Heart right ventricle (tissue), 16 donors: ENCODE measurements at places on chromosomes 6 and 20.

DNA sequence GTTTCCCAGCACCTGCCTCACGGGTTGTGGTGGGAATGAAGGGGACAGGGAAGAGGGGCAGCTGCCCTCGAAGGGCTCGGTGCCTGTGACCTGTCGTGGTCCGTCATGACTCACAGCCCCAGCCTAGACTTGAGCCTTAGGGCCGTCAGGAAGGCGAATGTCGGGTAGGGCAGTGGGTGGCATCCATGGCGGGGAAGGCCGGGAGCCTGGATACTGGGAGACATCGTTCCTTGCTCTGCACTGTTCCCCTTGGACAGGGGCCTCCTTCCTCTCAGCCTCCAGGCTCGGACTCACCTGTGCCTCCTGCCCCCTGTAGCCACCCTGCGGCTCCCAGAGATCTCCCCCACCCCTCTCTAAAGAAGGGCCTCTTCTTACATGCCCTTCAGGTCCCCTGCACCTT, 52.2 kb upstream of the APCDD1L start:
- DNase-seq: no peak

GRCh38 chr20:20095114-20095872, 43.0 kb downstream of the CFAP61 start:
- no peak for DNase-seq

DNA sequence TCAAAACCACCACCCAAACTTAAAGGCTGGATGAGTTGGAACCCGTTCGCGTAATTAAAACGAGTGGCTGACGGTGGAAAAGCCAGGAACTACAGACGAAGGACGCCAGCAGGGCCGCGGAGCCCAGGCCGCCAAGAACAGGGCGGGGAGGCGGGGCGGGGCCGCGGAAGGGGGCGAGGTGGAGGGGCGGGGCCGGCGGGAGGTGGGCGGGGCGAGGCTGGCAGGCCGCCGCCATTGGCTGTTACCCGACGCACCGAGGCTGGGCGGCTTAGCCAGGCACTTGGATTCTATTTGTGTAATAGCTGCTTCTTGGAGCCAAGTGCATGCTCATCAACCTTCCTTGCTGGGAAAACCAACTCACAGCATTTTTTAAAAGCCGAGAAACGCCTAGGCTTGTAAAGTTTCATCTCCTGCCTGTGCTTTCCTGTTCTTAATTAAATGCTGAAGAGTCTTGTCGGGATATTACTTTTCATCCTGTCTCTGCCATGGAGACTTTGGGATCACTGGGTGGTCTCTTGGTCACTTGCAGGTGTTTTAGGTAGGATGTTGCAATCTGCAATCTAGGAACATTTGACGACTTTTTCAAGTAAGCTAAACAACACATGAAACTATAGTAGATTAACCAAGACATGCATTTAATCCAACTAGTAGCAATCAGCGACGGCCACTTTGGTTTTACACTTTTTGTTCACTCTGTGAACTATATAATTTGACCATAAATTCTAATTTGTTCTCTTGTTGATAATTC, 245.0 kb downstream of the ARID1B start:
- peak; percentile 89 for DNase-seq

GRCh38 chr6:55388211-55388610, 60.9 kb downstream of the GFRAL start:
- no peak for DNase-seq

- DNase-seq: no peak
Observed at GRCh38 chr6:168180548-168181011, 101.6 kb upstream of the FRMD1 start.

DNA sequence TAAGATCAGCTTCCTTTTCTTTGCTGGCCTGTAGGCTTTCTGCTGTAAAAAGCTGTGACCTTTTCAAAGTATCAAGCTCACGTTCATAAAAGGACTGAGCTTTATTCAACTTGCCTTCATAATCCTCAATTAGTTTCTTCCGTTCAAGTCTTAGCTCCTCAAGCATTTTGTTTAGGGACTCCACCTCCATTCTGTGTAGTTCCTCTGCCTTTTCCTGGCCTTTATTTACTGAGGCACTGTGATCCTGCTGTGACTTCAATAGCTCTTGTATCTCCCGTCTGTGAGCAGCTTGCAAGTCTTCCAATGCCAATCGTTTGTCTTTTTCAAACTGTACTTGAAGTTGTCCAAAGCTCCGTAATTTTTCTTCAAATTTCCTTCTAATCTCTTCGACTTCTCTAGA, 54.4 kb downstream of the FAM184A start:
- no peak for DNase-seq

DNA sequence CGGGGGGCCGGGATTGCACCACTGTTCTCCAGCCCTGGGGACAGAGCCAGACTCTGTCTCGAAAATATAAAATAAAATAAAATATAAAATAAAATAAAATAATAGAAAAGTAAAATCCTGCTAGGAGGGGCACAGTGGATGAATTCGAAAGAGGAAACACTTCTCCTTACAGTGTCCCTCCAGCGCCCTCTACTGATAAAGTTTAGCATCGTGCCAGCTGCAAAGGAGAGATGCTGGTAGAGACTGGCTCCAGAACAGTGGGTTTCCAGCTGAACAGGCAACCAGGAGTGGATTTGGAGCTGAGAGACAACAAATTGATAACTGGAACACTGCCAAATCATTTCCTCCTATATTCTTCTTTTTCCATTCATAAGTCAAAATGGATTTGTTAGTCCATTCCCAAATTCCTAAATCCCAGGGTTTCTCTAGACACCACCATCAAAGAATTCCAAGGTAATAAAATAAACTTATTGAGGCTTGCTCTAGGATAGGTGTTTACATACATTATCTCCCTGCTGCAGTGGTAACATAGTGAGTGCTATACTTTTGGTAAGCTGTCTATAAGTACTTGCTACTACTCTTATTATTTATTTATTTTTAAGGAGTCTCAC, 31.7 kb upstream of the TBPL1 start:
- DNase-seq: peak; percentile 59

- peak; percentile 28 for DNase-seq
Observed at GRCh38 chr20:4244700-4245485, 229.5 kb upstream of the RNF24 start.

GRCh38 chr6:35262596-35262995, 3.1 kb downstream of the ZNF76 start:
- no peak for DNase-seq

DNA sequence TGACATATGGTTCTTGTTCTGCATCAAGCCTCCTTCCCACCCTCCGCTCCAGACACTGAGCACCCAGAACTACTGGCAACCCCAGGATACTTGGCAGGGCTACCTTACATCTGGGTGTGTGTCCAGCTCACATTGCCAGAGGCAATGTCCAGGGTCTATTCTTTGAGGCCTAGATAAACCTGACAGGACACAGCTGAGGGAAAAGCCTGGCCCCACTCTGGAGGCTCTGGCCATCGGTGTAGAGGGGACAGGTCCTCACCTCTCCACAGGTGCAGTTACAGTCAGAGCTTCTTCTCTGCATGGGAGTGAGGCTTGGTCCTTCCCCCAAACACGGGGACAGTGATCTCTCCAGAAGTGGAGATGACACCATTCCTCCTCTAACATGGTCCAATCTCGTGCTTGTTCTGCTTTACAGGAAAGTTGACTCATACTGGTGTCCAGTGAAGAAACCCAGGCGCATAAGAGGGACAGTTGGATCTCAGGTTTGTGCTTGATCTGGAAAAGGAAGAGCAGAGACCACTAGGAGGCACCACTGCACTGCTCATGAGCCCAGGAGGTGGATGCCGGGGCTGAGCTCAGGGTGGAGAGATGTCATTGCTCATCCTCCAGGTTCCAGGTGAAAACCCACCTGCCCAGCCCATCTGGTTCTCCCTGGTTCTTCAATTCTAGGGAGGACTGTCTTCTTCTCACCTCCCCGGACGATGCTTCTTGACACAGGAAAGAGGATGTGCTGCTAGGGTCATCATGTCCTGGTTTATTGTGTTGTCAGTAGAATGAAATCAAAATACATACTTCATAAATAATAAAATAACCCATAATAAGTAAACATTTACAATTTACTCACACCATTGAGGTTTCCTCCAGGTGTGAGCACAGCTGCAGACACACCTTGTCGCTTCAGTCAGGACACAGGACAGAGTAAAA, 14.7 kb downstream of the HLA-F start:
- peak; percentile 46 for DNase-seq

GRCh38 chr6:116876635-116877611, at the start of gene RFX6:
Gene RFX6, plus strand, starts transcription at chr6:116877242. Its CDS starts 34 bp downstream, at chr6:116877276.
- DNase-seq: no peak

DNA sequence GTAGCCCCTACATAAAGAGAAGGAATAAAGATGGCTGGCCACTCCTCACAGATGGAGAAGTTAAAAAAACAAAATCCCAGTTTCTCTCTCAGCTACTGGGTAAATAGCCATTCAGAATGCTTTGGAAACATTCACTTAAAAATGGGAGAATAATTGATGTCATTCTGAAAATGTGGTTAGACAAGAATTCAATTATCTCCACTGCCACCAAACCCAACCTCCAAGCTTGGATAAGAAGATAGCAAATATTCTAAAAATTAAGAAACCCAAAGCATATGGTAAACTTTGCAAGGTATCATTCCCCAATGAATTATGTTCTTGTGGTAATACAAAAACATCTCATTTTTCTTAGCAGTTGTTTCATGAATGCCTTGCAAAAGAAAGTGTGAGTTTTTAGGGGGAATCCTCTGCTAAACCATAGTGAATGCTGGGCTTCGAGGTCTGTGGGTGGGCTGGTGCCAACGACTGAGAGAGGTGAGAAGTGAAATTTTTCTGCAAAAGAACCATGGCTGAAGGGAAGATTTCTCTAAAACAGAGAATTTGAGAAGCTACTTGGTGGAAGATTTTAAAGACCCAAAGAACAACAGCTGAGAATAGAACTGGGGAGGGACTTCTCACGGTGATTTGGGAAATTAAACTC, 497.9 kb upstream of the JARID2 start:
- no peak for DNase-seq

DNA sequence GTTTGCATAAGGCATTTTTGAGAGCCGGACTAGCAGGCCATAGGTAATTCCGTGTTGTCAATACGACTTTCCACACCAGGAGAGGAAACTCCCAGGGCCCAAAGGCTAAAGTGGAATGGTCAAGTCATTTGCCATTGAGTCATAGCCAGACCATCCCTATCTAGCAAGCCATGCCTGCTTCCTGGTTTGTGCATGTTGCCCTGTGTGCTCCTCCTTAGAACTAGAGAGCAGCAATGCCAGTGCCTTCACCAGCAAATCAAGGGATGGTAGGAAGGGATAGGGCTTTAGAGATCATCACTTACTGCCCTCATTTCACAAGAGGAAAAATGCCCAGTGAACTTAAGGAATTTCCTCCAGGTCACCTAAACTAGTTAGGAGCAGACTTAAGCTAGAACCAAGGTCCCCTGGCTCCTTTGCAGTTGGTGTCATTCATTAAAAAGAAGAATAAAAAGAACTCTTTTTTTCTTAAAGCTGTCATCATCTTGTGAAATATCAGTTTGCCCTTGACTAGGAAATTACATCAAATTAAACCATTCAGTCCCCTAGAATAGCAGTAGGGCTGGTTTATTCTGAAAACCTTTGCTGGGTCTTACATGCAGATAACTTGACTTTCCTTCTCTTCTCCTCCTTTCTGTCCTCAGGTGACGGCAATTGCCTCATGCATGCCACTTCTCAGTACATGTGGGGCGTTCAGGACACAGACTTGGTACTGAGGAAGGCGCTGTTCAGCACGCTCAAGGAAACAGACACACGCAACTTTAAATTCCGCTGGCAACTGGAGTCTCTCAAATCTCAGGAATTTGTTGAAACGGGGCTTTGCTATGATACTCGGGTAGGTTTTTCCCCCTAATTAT, 7.4 kb downstream of the TNFAIP3 start:
- no peak for DNase-seq

DNA sequence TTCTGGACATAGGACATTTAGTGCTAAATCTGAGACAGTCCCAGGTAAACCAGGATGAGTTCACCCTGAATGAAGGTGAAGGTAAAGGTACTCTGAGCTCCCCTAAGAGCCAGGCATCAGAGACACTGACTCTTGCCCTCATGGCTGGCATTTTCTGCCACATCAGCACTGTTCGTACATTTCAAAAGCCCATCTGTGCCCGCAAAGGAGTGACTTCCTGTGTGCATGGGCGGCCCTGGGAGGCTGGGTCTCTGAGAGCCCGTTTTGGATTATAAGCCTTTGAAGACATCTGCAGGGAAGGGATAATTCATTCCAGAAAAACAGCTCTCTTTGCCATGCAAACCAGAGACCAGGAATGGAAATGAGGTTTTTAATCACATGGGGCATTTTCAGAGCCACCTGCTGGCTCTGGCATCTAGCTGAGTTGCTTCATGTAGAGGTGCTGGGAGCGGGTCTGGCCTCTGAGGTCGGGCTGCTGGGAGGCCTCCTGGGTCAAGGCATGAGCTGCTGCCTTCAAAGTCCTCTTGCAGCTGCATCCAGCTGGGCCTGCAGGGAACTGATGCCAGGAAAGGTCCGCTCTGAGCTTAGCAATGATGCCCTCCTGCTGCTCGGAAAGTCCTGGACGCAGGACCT, 348.3 kb downstream of the DHX35 start:
- DNase-seq: no peak

DNA sequence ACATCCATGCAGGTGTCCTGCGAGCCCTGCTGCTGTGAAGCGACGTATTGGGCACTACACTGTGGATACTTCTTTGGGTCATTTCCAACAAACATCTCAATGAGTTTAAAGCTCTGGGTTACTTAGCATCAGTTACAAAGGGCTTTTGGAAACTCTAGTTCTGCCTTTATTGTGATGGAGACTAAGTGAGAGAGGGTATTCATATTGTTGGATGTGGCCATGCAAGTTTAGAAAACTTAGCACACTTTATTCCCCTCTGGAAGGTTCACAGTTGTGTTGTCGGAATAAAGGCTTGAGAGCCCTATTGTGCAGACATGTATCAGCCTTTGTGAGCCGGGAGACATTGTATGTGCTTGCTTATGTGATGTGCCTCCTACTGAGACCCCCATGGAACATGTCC, 22.1 kb downstream of the DUSP22 start:
- DNase-seq: no peak

GRCh38 chr6:11614534-11615213, 77.1 kb downstream of the TMEM170B start:
- no peak for DNase-seq

- DNase-seq: no peak
Observed at GRCh38 chr20:32871627-32872160, 13.0 kb downstream of the EFCAB8 start.

- DNase-seq: no peak
Observed at GRCh38 chr6:36862164-36862847, 12.3 kb downstream of the PPIL1 start.

- DNase-seq: no peak
Observed at GRCh38 chr6:149340200-149340599, 22.7 kb downstream of the TAB2 start.

- no peak for DNase-seq
Observed at GRCh38 chr6:96861588-96861987, 24.3 kb upstream of the GPR63 start.

DNA sequence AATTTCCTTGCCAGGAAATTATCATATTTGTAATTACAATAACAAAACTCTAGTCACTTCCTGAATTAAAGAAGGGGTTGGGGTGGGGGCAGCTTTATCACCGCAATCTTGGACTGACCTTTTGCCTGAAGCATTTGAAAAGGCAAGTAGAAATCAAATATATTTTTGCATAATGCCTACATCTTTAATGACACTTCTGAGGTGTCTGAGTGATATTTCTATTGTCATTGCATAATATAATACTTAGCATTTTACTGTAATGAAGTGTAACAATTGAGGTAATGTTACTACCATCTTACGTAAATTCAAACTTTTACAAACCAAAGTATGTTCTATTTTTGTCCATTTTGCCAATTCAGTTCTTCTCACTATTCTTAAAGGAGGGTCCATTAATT, 65.2 kb downstream of the SYNE1 start:
- DNase-seq: no peak
